ENCODE measurements at places on chromosomes 3 and 15. TPM values are rescaled to one million over a fixed set of nuclear protein-coding genes. Genes with fewer than 3 reads are reported as not detected.

FOXL2 gene
- 2.2 TPM for total RNA-seq

SLC28A2 gene
- not detected for total RNA-seq

CNTN4 gene
- 2.2 TPM for total RNA-seq

TGM5 gene
- not detected for total RNA-seq

SAMD7 gene
- not detected for total RNA-seq

INTS14 gene
- total RNA-seq, result 32.4 TPM

GOLGA6A gene
- 3.3 TPM for total RNA-seq

GUCA1C gene
- not detected for total RNA-seq

GOLGA8S gene
- 0.11 TPM for total RNA-seq

JMJD7 gene
- total RNA-seq, result 15.0 TPM

FYTTD1 gene
- total RNA-seq, result 24.4 TPM

DNA sequence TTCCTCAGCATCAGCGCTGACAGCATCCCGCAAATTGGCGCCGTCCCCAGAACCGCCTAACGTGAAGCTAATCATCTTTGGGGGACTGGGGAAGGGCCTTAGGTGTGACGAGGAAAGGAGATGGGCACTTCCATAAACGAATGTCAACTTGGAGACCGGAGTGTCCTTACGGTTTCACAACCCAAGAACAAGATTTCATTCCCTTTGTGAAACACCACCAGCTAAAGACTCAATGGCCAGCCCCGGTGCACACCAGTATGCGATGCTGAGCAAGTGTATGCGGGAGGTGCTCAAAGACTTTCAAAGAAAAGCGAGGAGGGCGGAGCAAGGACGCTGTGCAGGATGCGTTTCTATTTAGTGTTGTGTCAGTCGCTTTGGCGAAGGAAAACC is 759 bp upstream of the TTBK2 start:
- DNase-seq, result no peak

DNA sequence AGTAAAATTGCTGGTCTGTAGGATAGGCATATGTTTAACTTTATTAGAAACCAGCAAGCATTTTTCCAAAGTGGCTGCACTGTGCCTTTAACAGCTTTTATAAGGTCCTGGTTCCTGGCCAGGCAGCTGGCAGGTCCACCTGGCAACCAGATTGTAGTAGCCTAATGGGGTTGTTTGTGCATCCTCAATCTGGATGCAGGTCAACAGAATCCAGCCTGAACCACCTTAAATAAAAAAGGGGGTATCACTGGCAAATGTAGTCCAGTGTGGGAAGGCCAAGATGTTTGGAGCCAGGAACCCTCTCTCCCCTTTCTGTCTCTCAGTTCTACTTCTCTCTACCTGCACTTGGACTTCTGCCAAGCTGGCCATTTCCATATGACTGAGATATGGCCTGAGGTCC is 200.3 kb downstream of the ZNF621 start:
- no peak for DNase-seq

DNA sequence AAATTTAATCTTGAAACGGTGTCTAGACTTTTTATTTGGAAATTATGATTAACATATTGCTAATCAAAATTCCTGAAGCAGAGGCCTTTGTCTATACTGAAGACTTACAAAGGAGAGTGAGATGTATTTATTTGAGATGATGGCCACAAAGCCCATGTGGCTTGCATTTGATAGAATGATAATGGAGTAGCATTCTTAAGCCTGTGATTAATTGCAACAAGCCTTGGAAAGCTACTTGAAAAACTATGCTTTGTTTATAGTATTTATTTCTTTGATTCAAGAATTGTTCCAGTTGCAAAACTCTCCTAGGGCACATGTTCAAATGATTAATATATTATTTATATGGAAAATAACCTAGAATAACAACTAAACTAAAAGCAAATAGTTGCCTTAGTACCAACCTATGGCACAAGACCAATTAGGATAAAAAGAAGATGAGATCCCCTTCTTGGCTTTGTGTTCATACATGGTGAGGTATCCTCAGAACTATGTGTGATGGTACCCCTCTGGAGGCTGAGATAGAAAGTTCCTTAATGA is 244.1 kb upstream of the TBL1XR1 start:
- DNase-seq, result no peak

- no peak for DNase-seq
Observed at GRCh38 chr3:78221796-78222195, 1181.9 kb downstream of the ROBO2 start.

DNA sequence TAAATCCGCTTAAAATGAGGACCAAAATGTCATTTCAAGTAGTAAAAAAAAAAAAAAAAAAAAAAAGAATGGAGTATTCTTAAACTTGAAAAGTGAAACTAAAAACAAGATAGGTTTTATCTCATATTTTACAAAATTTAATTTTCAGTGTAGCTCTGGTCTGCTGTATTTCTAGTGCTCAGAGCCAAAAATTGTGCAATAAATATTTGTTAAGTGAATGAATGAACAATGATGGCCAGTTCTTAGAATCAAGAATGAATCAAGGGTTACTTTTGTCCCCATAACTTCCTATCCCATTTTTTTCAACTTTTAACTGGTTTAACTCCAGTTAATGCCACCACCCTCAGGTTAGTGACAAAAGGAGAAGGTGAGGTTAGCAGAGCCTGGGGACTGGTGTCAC is 214.4 kb downstream of the ABHD5 start:
- DNase-seq, result no peak

- DNase-seq, result no peak
Observed at GRCh38 chr15:60627298-60627943, 148.5 kb upstream of the ICE2 start.

DNA sequence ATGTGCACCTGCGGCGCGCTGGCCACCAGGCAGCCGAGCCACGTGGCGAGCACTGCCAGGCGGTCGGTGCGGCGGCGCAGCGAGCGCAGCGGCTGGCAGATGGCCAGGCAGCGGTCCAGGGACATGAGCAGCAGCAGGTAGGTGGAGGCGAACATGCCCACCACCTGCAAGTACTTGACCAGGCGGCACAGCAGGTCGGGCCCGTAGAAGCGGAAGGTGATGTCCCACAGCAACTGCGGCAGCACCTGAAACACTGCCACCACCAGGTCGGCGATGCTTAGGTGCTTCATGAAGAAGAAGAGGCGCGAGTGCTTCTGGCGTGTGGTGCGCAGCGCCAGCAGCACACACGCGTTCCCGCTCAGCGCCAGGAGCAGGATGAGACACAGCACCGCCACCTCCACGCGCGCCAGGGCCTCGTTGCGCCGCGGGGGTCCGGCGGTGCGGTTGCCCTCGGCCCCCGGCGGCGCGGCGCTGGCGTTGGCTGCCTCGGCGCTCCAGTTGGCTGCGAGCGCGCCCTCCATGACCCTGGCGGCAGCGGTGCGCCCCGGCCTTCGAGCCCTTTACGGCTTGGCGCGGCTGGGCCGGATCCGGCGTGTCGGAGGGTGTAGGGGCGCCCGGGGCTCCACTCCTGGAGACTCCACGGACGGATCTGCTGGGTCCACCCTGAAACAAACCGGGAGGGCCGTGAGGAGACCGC is 1.6 kb downstream of the OXTR start:
- peak; percentile 78 for DNase-seq

GRCh38 chr3:192866804-192867203 is 50.9 kb downstream of the MB21D2 start:
- DNase-seq, result no peak

DNA sequence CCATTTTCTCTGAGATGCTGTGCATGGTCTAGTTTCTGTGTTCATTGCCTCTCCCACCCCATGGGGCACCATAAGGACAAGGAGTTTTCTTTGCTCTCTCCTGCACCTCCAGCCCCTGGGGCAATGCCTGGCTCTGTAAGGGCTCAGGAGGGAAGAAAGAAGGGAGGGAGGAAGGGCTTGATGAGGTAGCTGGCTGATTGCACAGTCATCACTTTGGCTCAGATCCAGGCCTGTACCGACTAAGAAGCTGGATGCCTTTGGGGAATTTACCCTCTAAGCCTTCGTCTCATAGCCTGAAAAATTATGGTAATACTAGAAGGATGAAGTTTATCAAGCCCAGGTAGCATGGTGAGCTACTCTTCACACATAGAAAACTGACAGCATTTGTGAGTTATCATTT is 382.9 kb downstream of the GABRG3 start:
- no peak for DNase-seq

DNA sequence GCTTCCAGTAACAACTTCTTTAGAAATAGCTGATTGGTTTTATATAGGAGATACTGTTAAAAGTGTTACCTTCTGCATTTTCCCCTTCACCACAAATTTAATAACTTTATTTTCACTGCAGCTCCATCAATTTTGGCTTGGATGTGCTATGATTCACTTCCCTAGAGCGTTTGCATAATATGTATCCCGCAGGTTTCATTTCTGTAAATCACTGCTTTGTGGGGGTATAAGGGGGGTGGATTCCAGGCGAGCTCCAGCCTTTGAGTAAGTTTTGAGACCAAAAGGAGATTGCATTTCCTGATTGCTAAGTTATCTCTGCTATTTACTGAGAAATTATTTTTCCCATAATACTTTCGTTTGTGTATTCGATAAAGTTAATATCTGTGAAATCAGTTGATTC is 232.6 kb downstream of the TBL1XR1 start:
- no peak for DNase-seq

DNA sequence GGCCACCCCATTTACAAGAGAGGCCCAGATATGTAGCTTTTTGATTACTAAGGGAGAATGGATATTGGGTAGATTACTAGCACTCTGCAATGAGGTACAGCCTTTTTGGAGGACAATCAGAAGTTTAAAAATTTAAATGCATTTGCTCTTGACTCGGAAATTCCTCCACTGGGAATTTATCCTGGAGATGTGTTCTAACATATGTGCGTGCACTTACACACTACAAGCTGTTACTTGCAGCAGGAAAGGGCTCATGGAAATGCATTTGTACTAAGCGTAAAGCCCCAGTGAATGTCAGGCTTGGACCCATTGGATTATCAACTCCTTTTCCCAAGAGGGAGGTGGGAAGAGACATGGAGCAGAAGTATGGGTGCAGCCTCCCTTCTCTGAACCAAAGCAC is 7.8 kb upstream of the POMGNT2 start:
- DNase-seq, result no peak

DNA sequence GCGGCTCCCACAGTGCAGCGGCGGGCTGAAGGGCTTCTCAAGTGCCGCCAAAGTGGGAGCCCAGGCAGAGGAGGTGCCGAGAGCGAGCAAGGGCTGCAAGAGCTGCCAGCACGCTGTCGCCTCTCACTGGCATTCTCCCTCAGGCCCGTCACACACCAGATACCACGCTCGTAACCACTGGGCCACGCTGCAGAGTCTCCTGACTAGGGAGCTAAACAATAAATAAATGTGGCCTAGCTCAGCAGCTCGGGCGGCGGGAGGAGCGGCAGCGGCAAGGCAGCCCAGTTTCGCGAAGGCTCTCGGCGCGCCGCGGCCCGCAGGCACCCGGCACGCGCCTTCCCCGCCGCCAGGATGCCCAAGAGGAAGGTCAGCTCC is 55.9 kb upstream of the FAM174B start:
- DNase-seq, result no peak

- DNase-seq, result no peak
Observed at GRCh38 chr3:50136714-50137405, 18.3 kb upstream of the SEMA3F start.

GRCh38 chr3:15325228-15325627 is 7.2 kb downstream of the SH3BP5 start:
- DNase-seq, result no peak

DNA sequence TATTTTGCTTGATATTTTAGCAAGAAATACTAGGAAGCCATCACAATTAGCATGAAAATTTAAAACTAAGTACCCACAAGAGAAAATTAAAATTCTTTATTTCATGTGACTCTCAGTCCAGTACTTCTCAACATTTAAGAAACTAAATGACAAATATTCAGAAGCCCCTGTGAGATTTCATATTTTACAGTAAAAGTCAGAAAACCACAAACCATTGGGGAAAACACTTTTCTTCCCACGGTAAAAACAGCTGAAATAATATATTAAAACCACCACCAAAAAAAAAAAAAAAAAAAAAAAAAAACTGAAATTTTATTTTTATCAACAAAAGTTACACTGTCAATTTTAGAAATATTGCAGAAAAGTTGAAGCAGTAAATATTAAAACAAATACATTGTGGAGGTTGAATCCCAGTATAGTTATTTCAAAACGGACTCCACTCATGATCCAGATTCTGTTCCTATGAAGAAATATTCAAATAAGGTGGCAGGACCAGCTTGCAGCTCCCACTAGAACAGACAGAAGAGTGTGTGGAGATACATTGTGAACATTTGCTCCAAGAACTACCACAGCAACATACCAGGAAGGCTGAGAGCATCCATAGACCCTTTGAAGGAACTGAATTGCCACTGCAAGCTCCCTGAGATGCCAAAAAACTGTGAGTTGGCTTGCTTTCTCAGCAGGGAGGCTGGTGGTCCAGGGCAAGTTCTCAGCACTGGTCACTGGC is 308.2 kb downstream of the CTNNB1 start:
- DNase-seq, result no peak

DNA sequence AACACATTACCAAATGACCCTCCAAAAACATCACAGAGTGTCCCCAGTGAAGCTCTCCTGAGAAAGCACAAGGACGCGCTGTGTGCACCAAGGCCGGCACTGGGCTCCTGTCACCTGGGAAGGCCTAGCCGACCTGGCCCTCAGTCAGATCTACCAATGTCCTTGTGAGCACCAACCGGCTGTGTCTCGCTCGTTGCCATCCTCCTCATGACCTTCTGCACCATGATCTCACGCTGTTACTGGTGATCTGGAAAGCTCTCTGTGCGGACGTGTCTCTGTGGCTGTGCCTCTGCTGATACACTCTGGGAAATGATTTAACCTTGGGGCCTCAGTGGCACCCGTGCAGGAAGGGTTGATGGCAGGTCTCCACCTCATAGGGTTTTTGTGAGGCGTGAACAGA is 24.2 kb downstream of the ZXDC start:
- no peak for DNase-seq

DNA sequence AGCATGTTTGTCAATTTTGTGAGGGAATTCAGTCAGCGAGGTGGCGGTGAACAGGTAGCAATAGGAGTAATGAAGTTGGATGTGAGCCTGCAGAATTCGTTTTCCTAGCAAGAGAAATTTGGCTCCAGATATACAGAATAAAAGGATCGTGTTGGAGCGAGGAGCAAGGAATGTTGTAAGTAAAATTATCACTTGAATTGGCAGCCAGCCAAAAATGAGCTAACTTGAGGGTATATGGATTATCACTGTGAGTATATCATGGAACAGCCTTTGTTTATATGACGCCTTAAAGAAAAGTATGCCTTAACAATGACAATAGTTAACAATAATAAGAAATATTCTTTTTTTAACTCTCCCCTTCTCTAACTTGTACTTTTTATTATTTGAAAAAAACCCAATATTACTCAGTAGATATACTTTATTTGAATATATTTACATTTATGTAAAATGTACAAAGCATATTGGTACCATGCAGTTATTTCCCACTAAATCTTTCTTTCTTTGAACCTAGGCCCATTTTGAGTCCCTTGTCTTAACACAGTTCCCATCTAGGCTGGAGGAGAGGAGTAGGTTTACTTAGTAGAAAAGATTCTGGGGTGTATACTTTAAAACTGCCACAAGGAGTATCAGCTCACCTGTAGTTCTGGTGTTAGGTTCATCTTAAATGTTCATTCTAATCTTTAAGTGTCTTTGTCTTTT is 29.3 kb downstream of the EPHA6 start:
- DNase-seq, result no peak

DNA sequence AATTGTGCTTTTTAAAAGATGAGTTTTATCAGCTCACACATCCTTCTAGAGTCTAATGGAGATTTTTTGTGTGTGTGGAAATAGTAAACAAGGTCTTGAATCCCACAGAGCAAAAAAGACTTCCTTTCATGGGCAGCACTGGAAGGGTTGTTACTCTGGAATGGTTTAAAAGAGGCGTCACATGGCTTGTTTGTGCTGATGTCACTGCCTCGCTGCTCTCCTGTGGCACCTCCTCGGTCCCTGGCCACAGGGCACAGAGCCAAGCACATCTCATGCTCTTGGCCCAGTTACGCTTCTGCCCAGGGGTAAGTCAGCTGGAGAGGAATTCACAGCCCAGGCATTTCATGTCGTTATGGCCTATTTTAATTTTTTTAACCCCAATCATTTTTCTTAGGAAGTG is 53.2 kb downstream of the PGPEP1L start:
- DNase-seq, result no peak
